ENCODE measurements at places on chromosomes 2 and 18.

- DNase-seq: no peak
Observed at GRCh38 chr2:100982431-100982861, 19.6 kb upstream of the RPL31 start.

DNA sequence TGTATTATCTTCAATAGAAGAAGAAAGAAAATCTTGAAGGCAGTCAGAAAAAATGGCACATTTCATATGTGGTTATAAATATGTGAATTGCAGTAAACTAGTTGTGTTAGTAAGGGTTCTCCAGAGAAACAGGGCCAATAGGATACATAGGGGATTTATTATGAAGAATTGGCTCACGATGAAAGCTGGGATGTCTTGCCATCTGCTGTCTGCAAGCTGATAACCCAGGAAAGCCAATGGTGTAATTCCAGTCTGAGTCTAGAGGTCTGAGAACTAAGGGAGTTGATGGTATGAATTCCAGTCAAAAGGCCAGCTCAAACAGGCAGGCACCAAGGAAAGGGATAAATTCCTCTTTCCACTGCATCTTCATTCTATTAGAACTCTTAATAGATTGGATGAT lies 362.4 kb downstream of the KCNJ3 start:
- no peak for DNase-seq

DNA sequence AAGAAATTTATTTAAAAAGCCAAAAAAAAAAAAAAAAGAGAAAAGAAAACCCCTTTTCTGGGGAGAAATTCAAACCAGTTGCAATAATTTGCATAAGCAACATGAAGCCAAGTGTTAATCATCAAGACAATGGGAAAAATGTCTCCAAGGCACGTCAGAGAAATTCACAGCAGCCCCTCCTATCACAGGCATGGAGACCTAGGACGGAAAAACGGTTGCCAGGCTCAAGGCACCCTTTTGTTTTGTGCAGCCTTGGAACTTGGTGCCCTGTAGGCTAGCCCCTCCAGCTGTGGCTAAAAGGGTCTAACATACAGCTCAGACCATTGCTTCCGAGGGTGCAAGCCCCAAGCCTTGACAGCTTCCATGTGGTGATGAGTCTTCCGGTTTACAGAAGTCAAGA lies 509.2 kb upstream of the SOX11 start:
- no peak for DNase-seq

DNA sequence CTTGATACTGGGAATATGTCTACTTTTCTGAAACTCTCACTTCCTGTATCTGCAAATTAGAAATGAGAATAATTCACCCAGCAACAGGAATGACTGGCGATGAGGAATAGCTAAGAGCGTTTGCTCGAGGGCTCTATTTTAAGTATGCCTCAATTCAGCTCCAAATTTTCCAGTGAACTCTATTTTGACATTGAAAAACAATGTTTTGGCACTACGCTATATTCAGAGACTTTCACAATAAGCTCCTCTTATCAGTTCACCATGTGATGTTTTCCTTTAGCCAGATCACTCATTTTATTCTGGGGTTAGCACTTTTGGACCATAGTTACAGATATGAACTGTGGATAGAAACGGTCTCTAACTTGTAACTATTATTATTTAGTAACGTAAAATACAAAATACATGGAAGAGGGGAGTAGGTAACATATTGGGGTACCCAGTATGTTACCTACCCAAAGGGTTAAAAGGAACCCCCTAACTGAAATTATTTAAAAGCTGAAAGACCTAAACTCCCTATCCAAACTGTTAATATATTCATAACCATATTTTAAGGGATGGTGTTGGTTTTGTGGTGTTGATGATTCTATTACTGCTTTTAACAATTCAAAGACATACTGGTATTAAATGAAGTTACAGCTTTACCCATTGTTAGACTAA lies 28.1 kb downstream of the SLC40A1 start:
- DNase-seq: no peak

GRCh38 chr18:9097349-9097748 lies 5.2 kb upstream of the NDUFV2 start:
- DNase-seq: no peak

DNA sequence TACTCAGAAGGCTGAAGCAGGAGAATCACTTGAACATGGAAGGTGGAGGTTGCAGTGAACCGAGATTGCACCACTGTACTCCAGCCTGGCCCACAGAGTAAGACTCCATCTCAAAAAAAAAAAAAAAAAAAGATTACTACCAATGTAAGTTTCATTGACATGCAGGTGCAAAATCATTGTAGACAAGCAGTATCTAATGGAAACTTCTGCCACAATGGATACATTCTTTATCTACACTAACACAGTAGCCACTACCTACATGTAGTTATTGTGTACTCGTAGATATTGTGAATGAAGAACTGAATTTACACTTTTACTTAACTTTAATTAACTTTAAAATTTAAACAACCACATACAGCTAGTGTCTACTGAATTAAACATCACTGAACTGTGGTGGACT lies 10.6 kb downstream of the PPP3R1 start:
- DNase-seq: no peak

- DNase-seq: no peak
Observed at GRCh38 chr18:32389858-32390257, 80.8 kb downstream of the GAREM1 start.

GRCh38 chr2:44570271-44570670 lies 208.5 kb downstream of the CAMKMT start:
- DNase-seq: no peak

- no peak for DNase-seq
Observed at GRCh38 chr18:76621782-76622495, 126.9 kb upstream of the ZNF516 start.

DNA sequence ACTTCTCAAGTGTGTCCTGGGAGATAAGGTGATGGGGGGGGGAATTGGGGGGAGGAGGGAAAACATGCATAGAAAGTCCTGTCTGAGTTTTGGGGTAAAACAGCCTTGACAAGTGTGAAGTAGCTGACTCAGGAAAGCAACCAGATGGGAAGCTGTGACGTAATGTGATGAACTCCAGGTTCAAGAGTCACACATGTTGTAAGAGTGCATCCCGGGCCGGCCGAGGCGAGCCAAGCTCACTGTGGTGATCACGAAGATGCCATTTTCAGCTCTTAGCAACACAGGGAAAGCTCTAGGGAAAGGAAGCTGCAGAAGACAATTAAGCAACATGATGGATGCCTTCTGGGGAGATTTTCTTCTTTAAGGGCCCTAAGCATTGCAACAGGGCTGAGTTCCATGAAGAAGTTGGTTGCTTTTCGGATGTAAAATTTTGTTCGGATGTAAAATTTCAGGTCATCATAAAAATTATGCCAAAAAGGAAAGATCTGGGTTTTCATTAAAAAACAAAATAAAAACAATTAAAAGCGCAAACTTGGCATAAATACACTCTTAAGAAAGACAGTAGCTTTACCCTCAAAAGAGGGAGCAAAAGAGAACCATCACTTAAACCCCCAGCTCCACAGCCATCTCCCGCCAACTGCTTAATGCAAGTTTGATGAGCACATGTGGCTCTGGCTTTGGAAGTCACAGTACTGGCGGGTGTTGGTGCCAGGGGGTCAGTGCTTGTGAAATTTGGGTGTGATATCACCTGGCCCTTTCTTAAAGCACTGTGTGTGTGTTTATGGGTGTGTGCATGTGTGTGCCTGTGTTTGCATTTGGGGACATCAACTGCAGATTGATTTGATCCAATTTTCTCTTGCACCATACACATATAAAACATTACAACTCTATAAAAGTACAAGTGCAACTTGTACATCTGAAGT lies 19.1 kb downstream of the SERTAD2 start:
- DNase-seq: no peak

- DNase-seq: no peak
Observed at GRCh38 chr2:42076357-42077225, 28.8 kb downstream of the PKDCC start.

- no peak for DNase-seq
Observed at GRCh38 chr2:12501469-12502158, 215.1 kb upstream of the TRIB2 start.

GRCh38 chr18:75064513-75064905 lies 144.4 kb downstream of the PTGR3 start:
- DNase-seq: no peak

DNA sequence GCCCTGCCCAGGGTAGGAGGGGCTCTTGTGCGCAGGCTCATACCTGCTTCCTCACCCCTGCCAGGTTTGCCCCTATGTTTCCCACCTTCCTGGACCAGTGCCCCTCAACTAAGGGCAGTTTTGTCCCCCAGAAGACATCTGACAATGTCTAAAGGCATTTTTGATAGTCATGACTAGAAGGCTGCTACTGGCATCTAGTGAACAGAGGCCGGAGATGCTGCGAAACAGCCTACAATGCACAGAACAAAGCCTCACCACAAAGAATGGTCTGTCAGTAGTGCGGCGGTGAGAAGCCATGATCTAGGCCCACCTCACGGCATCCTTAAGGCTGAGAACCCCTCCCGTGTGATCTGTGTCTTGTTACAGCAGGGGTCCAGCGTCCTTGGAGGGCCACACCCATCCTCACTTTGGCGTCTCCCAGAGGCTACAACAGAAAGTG lies 96.0 kb downstream of the TMEM17 start:
- DNase-seq: no peak

DNA sequence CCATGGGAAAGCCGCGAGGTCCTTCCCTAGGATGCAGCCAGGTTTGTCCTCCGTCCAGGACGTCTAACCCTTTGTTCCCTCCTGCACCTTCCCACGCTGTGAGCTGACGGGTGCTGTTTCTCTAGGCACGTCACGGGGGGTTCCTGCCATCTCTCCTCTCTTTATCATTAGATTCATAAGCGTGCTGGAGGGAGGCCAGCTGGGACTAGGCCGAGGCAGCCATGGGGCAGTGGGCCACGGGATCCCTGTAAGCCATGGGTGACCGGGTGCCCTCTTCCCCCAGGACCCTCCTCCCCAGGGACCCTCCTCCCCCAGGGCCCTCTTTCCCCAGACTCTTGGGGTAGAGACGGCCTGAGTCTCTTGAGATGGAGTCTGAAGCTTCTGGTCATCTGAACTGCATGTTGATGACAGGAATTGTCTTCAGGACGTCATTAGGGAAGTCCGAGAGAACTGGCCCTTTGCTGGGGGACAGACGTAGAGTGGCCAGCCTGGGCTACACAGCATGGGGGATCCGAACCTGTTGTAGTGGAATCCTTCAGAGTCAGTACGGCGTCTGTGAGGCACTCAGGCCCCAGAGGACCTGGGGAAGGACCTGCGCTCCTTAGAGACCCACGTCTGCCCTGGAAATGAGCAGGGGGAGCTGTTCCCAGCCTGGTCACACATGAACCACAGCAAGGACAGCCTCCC lies 108.1 kb downstream of the TPO start:
- no peak for DNase-seq

DNA sequence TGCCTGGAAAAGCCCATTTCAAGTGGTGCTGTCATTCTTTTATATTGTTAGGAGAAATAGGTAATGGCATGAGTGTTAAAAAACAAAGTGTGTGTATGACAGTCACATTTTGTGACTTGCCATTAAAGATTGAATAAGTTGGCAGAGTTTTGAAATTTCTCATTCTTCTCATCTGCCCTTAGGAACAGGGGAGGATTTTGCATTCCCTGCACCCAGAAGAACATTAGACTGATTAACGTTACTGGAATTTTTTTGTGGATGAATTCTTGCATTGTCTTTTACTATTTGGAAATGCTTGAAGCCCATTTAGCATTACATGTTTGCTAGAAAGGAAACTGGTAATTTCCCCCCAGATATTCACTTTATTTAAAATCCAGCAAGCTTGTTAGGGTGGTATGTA lies 162.2 kb downstream of the BABAM2 start:
- no peak for DNase-seq

Measured in SHP77 treated with DMSO at 0.1 percent for 48 hours (cell line).